CD4-positive, alpha-beta T cell treated with Interleukin-6 for 4 hours (primary cell): ENCODE measurements at places on chromosomes 16 and 17.
A peak's percentile ranks its signal among the peaks of the same experiment; 100 is the strongest.

DNA sequence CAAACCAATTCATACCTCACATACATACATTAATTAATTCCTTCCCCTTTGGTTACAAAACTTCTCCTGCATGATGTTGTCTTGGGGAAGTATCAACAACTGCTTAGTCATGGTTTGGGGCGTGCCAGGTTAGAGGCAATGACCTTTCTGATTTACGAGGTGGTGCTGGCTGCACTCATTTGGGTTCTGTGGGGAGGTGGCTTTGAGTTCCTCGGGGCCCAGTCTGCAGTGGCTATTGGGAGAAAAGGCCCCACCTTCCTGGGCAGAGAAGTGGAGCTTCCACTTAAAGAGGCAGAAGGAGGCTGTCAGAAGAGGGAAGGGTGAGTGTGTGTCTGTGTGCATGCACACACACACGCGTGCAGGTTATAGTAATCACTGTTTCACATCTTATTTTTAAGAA is 10.2 kb upstream of the ETV4 start:
- DNase-seq: no peak

DNA sequence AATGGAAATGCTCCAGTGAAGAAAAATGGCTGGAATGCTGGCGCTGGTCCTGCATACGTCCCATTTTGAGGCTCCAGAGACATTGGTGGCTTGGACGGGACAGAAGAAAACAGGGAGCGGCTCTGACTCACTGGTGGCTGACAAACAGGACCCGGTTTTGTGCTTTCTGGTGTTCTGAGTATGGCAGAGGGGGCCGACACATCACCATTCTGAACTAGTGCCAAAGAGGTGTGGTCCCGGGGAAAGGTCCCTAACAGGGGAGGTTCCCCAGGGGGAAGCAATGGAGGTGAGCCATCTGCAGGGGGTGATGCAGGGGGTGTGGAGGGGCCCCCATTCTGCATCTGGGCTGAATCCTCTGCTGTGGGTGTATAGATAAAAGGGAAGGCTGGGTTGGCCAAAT is 8.3 kb downstream of the ANKRD40 start:
- DNase-seq: no peak

DNA sequence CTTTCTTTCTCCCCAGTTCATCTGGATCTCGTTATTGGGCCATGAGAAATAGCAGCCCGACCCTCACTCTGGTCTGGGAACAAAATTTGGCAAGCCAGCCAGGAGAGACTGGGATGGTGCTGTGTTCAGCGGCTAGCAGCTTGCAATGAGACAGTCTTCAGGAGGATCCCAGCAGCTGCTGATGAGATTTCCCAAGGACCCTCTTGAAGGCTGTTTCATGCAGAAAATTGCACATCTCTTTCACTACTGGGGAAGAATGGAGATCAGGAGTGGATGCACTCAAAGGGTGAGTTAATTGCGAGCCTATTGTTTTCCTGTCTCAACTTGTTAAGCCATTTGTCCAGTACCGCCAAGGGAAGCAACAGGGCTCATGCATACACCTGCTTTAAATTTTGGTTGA is 5.5 kb upstream of the COIL start:
- DNase-seq: no peak

DNA sequence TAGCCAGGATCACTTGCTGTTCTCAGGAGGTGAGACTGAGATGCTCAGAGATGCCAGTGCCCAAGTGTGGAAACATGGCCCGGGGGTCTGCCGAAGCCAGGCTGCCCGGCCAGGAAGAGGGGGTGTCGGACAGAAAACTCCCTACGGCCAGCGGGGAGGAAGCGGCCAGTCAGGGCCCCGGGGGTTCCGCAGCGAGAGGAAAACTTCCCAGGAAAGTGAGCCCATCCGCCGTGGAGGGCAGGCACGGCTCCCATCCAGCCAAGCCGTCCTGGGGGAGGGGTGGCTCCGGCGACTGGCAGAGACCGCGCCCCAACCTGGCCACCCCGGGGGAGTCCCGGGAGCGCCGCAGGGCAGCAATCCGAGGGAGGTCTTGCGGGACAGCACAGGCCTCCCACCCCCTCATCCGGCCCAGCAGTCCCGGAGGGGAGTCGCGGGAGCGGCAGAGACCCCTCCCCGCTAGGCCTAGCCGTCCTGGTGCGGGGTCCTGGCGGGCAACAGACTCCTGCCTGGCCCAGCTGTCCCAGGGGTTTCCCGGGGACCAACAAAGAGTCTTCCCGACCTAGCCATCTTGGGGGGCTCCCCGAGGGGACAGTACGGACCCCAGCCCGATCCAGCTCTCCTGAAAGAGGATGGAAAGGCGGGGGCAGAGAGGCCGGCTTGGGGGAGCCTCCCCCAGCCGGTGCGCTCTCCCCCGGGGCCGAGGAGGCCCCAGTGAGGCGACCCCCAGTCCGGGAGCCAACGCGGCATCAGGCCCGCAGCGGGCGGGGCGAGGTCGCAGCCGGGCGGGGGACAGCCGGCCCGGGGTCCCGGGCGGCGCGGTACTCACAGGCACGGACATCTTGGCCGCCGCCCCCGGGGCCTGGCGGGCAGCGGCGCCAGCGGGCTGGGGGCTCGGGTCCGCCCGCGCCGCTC is 13.8 kb upstream of the BCAR1 start:
- DNase-seq: no peak

- no peak for DNase-seq
Measured at GRCh38 chr17:31757097-31757496, 101.9 kb downstream of the COPRS start.

GRCh38 chr17:81397314-81398175 is 2.3 kb downstream of the BAHCC1 start:
- DNase-seq: no peak

GRCh38 chr17:55735731-55736405 is 13.2 kb upstream of the TMEM100 start:
- peak; percentile 39 for DNase-seq

DNA sequence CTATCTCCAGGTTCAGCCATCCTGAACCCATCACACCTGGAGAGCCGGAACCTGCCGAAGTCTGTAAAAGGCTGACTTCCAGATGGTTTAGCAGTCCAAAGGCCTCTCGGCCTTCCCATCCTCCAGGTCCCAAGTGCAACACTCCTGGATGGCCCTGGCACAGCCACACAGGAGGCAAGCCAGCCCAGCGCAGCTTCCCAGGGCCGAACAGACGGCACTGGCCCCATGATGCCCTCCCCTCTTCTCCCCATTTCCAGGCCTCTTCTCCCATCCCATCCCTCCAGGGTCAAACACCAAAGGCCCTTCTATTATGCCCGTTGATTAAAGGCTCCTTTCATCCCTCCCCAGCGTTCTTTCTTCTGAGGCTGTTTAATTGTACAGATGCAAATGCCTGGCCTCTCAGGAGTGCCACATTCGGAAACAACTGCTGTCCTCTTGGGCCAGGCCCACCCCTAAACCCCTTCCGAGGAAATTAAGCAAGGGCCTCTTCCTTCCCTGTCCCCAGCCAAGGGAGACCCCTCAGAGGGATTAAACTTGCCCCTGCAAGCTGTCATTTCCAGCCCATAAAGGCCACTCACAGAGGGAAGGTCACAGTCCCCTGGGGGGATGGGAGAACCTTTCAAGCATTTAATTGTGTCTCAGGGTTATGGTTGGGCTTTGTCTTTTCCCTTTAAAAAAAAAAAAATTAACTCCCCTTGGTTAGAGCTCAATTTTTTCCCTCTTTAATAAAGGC is 30.8 kb downstream of the AXIN2 start:
- no peak for DNase-seq

- DNase-seq: peak; percentile 93
Measured at GRCh38 chr17:78140169-78141051, 5.8 kb upstream of the C17orf99 start.

DNA sequence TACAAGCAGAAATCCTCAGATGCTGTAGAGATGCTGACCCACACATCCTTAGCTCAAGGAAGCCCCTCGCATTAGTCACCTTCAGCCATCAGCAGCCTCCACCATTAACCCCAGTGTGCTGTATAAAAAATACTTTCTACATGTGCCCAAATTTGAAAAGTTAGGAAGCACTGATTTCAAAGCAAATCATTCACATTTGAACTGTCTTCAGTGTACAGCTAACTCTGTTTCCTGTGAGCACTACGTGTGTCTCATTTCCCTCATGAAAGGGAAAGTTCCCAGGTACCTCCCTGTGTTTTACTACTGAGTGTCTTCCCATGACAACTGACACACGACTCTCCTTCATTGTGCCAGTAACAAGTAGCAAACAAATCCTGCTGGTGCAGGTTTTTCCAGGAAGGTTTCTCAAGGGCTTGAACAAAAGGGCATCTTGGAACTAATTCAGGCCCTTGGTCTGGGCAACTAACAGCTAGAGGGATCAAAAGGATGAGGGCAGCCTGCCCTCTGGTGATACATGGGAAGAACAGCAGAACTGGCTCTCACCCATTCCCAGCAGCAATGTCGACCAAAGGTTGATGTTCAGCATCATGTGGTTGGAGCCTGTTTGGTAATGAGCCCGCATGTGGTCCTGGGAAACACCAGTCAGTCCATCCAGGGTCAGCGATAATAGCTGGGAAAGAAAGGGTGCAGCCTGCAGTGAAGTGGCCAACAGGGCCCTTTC is 4.0 kb downstream of the SLC35B1 start:
- no peak for DNase-seq

DNA sequence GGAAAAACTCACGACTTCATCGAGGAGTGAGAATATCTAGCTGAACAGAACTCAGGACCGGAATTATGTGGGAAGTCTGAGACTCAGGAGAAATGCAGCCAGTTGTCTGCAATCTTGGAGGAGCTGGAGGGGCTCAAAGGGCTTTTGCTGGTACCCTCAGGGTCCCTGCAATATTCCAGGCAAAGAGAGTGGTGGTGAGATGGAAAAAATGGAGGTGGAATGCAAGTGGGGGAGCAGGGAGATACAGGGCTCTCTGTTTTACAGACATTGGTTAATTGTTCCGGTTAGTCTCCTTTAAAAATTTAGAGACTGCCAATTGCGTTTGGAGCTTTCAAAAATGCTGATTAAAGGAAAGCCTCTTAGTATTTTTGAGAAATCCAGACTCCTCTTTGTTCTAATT is 18.2 kb upstream of the HP start:
- no peak for DNase-seq

DNA sequence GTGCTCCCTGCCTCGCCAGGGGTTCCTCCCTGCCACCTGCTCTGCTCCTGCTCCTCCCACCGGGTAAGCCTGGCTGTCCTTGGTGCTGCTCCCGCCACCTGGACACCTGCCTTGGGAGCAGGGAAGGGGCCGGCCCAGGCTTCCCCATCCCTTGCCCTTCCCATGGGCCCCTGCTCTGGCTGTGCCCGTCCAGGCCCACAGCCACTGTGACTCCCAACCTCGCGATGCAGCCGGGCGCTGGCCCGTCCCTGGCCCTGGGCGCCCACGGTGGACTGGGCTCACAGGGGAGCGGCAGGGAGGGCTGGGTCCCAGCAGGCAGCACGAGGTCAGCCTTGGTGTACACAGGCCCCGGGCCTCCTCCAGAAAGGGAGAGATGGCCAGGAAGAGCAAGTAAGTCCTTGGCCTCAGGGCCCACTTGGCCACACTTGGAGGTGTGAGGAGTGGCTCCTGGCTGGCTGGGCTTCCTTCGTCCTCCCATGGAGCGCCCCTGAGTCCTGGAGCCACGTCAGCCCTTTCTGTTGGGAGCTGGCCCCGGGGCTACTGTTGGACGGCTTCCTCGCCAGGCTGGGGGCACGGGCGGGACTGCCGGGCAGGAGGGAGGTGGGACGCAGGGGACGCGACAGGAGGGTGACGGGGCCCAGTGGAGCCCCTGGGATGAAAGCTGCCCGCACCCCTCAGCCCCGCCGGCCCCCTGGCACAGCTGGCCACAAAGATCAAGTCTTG is 15.3 kb downstream of the ENGASE start:
- no peak for DNase-seq
